Islet precursor cell (in vitro differentiated cells): ENCODE measurements at places on chromosomes 12 and 14.

GRCh38 chr12:70683976-70684375 lies 46.7 kb upstream of the PTPRB start:
- DNase-seq = no peak

GRCh38 chr12:47188576-47189441 lies 109.0 kb upstream of the AMIGO2 start:
- no peak for DNase-seq

- DNase-seq = peak; percentile 97
Observed at GRCh38 chr12:49060237-49061156, at the start of gene KMT2D. KMT2D (minus strand) TSS chr12:49060794; CDS start chr12:49055324, 5,470 bp downstream.

DNA sequence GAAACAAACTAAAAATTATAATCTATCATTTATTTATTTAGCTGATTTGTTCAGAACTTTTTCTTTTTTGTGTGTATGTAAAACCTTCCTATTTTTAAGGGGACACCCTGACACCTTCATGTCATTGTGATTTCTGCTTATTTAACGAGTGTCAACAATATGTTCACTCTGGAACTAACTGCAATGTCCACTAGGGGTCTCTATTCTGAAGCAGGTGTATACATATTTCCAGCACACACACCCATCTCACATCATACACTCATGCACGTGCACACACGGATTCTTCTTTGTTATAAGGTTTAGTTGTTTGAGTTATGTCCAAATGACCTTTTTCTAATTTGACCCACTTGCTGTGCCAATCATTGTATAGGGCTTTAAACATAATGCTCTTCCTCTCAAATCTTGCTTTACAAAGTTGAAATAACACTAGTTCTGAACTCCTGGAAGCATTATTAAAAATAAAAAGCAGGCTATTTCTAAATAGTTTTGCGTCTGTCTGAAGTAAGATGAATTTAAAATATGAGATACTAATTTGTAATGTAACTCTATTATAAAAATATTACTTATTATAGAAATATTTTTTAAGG lies 15.5 kb downstream of the E2F7 start:
- DNase-seq = no peak

DNA sequence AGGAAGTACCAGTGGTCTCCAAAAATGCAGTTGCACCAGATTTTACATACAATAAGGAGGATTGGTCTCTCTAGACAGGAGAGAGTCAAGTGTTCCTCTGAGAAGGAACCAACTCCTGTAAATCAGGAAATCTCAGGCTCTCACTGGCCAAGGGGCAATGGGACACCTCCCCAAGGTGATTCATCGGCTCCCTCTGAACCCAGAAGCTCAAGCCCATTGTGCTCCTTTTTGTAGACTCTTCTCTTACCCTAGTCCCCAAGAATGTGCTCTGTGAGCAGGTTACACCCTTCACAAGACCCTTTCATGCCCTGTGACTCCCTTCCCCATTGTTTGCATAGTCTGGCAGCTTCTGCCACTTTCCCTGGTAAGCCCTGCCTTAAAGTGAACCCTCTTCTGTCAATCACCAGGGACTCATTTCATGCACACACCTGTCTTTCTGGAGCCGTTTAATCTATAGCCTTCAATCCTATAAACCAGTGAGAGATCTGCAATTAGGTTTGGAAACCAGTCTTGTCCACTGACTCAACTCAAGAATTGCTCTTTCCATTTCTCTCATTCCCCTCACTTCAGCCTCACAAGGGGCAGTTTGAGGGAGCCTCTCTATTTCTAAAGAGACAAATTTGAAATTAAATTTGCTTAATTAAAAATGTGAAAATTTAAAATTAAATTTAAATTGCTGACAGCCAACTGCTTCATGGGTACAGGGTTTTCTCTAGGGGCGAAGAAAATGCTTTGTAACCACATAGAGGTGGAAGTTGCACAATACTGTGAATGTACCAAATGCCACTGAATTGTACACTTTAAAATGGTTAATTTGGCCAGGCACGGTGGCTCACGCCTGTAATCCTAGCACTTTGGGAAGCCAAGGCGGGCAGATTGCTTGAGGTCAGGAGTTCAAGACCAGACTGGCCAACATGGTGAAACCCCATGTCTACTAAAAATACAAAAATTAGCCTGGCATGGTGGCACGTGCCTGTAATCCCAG lies 38.3 kb upstream of the LTA4H start:
- DNase-seq = peak; percentile 57

- DNase-seq = no peak
Observed at GRCh38 chr12:26966842-26967241, 28.6 kb downstream of the FGFR1OP2 start.

DNA sequence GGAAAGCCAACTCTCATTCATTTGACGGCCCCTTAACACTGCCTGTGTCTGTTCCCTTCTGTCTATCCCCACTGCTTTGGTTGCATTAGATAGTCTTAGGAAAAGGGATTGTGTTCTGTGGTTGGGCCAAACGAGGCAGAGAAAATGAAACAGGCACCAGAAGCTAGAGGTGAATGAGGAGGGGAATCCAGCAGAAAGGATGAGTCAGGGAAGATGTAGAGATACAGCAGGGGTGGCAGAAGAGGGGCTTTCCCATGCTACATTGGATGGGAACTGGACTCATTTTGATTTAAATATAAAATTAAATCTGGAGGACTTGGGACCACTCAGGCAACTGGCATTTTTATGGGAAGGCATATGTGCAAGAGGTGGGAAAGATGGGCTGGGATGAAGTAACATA lies 43.3 kb downstream of the OTOGL start:
- DNase-seq = no peak

DNA sequence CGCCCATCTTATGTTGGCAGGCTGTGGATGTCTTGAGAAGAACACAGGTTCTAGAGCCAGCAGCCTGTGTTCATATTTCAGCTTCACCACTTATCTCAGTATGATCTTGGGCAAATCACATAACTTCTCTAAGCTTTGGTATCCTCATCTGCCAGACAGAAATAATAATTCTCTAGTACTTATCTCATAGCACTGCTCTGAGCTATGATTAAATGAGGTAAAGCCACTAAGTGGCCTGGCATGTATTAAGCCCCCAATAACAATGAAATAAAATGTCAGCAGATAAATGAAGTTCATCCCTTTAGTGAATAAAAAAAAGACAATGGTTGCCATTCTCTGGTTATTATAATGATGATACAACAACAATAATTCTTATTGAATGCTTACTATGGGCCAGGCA lies 104.9 kb upstream of the EEA1 start:
- no peak for DNase-seq

- DNase-seq = no peak
Observed at GRCh38 chr14:92568621-92569479, 55.3 kb downstream of the RIN3 start.

DNA sequence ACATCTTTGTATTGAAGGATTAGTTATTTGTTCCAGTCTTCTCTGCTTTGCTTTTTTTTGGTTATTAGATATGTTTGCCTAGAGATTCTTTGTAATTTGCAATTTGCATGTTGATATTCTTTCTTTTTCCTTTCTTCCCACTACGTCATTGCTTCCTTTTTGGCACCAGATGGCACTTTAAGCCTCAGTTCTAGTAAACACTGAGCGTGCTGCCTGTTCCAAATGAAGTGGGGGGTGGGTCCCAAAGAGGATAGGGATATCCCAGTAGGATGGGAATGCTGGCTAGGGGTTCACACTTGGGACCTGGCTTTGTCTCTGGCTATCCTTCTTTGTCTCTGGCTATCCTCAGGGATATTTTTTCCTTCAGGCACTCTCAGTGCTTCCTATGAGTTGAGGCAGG lies 17.0 kb downstream of the EAPP start:
- DNase-seq = no peak

GRCh38 chr12:66960704-66961690 lies 282.1 kb upstream of the GRIP1 start:
- DNase-seq = no peak

- no peak for DNase-seq
Observed at GRCh38 chr12:49220972-49221371, 32.1 kb upstream of the TUBA1A start.

GRCh38 chr14:80426683-80427082 lies 215.4 kb upstream of the DIO2 start:
- DNase-seq = no peak

GRCh38 chr14:105294142-105294597 lies 6.6 kb downstream of the BRF1 start:
- peak; percentile 60 for DNase-seq

DNA sequence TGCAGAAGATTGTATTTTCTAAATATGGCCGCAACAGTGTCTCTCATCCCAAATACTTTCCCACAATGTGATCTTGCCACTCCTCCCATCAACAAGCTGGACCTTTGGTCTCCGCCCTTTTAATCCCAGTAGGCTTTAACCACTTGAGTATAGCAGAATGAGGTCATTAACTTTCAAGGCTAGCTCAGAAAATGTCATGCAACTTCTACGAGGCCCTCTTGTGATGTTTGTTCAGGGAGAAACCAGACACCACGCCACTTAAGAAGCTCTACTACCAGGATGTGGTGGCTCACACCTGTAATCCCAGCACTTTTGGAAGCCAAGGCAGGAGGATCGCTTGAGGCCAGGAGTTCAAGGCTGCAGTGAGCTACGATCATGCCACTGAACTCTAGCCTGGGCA lies 20.1 kb upstream of the OR6J1 start:
- no peak for DNase-seq

DNA sequence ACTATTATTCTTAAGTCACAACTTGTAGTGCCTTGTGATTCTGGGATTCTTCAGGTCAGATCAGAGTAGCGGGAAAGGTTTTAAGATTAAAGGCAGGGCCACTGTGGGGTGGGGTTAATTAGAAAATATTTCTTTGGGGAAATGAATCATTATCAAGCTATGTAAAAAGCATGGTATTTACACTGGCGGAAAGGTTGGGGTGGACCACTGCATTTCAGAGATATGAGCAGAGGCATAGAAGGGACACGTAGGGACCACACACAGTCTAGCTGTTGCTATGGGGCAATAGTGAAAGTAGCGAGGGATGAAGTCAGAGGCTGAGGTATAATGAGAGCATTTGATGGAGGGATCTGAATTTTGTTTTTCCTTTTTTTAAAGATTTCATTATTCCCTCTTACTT lies 31.7 kb upstream of the KCNH3 start:
- DNase-seq = no peak

DNA sequence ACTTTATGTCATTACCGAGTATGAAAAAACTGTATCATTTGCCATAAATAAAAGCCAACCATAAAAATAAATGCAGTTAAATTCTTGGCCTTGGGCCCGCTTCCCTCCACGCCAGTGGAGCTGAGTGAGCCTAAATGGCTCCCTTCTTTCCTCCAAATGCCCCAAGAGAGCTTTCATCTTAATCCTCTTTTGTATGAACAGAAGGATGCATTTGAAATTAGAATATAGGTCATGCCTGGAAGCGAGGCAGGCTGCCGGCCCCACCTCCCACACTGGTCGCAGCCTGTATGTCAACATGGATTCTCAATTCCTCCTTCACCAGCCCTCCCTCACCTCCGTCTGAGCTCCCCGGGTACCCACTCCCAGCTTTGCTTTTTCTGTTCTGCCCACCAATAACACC lies 245.7 kb downstream of the SLC15A4 start:
- no peak for DNase-seq

GRCh38 chr12:7017870-7018349 lies 366 bp downstream of the LPCAT3 start:
- DNase-seq = no peak

DNA sequence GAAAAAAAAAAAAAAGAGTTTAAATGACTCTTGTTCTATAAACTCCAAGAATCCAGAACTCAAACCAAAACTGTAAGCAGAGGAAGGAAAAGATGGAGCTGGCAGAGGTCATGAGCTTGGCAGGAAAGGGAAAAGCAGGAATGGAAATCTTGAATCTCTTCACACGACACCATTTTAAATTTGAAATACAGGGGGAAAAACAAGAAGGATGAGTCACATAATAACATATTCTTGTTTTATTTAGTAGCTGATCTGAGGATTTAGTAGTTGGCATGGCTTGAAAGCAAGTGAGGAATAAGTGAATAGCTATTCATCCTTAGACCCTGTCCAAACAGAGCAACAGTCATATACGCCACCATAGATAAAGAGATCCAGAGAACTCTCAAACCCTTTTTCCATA lies 35.0 kb downstream of the EPS8 start:
- no peak for DNase-seq

- DNase-seq = no peak
Observed at GRCh38 chr12:57250956-57251355, at the start of gene STAC3. STAC3 (minus strand) TSS chr12:57251187; CDS start chr12:57249636, 1,551 bp downstream.

- no peak for DNase-seq
Observed at GRCh38 chr12:98653866-98654493, 8.9 kb downstream of the APAF1 start.

DNA sequence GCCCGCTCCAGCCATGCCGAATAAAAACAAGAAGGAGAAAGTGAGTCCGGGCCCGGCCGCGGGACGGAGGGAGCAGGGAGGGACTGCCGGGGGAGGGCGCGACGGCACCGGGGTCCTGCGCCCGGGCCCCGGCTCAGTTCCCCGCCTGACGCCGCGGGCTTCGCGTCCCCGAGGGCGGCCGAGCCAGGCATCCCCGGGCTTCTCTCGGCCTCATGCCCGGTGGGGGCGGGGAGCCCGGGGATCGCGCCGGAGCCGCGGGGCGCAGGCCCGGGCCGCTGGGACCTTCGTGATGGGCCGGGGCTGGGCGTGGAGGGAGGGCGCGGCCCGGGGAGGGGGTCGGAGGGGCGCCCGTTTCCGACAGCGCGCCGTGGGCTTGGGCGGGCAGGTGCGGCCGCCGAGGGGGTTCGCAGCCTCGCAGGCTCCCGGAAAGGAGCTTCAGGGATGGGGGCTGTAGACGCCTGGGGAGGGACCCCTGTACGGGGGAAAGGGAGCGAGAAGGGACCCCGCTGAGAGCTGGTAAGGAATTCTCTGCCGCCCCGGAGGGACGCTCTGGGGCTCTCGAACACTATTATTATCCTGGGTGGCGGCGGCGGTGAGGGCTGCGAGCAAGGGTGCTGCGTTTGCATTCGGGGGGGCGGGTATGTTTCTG lies 496 bp downstream of the PPP2R5C start:
- no peak for DNase-seq

DNA sequence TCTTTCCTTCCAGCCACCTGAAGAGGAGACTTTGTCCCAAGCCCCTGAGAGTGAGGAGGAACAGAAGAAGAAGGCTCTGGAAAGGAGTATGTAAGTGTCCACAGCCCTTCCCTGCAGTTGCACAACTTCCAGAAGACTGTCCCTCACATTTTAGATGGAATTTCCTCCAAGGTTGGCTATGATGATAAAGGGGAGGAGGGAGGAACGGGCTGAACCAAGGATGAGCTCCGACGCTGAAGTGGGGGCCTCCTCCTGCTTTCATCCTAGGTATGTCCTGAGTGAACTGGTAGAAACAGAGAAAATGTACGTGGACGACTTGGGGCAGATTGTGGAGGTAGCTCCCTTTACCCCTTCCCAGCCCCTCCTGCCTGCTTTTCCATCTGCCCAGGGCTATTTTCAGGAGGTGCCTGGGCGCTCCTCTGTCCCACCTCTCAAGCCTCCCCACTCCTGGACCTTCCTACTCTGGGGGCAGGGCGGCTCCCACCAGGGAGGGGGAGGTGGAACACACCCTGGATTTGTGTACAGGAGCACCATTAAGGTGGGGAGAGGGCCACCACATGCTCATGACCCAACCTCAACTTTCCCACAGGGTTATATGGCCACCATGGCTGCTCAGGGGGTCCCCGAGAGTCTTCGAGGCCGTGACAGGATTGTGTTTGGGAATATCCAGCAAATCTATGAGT lies 2.3 kb downstream of the ARHGEF25 start:
- no peak for DNase-seq

- no peak for DNase-seq
Observed at GRCh38 chr12:116838365-116838764, 42.9 kb downstream of the HRK start.
